IMR-90 (cell line): ENCODE measurements at places on chromosomes 6 and 20. TPM values are rescaled to one million over a fixed set of nuclear protein-coding genes. Genes with fewer than 3 reads are reported as not detected.

The OR11A1 gene
- not detected in 2 replicates for total RNA-seq

The CDYL gene
- total RNA-seq = 72.2 and 92.1 TPM in 2 replicates

The TINAG gene
- not detected in 2 replicates for total RNA-seq

The ACOT13 gene
- 3.6 and 8.1 TPM in 2 replicates for total RNA-seq

The ZNF165 gene
- total RNA-seq = 0.28 and 0.36 TPM in 2 replicates

The C6orf141 gene
- not detected in 2 replicates for total RNA-seq

The OPRM1 gene
- total RNA-seq = not detected in 2 replicates

The CYP39A1 gene
- total RNA-seq = under 0.01 TPM in 1 of 2 replicates, not detected in the other

The COL19A1 gene
- total RNA-seq = under 0.01 TPM in 1 of 2 replicates, not detected in the other

The CRISP3 gene
- total RNA-seq = not detected in 2 replicates

The BTBD9 gene
- 13.9 and 22.0 TPM in 2 replicates for total RNA-seq
